ENCODE measurements at places on chromosomes 12 and 14.
A peak's percentile ranks its signal among the peaks of the same experiment; 100 is the strongest.

- no peak for DNase-seq
Observed at GRCh38 chr14:105499256-105500035, 8.4 kb downstream of the TEDC1 start.

DNA sequence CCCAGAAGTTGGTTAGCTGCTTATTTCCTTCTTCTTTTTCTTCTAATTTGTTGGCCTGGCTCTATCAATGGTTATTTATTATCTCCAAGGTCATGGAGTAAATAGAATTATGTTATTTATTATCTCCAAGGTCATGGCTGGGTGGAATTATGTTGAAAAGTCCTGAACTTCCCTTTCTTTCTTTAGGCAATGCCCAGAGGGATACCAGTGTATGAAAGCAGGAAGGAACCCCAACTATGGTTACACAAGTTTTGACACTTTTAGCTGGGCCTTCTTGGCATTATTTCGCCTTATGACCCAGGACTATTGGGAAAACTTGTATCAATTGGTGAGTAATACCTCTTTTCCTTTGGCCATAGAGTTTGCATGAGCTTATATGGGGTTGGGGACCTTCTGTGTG is 111.6 kb downstream of the SCN8A start:
- no peak for DNase-seq

DNA sequence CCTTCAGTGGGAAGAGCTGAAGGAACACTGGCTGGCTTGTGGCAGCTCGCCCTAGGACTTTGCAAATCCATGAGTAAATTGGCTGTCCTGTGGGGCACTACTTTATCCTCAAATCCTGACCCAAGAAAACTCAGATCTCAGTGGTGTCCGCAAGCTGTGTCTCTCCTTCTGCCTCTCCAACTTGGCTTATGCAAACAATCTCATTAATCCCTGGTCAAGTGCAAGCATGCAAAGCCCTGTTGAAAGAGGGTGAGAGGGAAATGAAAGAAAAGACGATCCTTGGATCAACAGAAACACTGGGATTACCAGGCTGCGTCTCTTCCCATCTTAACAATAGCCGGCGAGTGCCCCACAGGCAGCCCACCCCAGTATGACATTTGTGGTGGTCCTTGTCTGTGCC is 901.6 kb downstream of the BCL11B start:
- no peak for DNase-seq

GRCh38 chr14:24875203-24875838 is 174.6 kb downstream of the STXBP6 start:
- peak; percentile 9 for DNase-seq

GRCh38 chr12:113472191-113473121 is 785 bp upstream of the LHX5 start:
- no peak for DNase-seq

DNA sequence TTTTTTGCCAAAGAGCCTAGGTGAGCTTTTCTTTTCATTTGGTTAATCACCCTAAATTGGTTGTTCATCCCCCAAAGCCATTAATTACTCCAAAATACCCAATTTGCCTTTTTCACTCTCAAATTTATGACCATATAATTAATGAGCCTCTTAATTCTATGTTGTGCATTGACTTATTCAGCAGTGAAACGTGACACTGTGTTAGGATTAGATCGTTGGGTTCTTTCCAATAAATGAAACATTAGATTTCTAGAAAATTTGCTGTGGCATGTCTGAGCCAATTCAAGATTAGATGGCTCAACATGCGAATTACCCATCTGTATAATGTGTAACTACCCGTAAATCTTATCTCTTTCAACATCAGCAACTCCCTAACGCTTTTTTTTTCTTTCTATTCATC is 273.4 kb downstream of the BMP4 start:
- DNase-seq = no peak

DNA sequence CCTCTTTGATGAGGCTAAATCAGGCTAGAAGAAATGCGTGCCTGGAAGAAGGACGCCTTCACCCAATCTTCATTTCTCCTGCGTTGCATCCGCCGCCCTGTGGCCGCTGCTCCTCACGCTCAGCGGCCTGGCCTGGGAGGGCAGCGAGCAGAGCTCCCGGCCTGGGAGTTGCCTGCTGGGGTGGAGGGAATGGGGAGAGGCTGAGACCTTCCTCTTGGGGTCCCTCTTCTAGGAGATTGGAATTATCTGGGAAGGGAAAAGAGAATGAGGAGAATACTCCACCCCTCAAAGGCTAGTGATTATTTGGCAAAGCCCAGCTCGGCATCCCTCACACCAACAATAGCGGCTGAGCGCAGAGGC is 2.4 kb upstream of the HOXC12 start:
- DNase-seq = no peak

GRCh38 chr14:68687746-68688145 is 105.1 kb downstream of the ZFP36L1 start:
- peak; percentile 96 for DNase-seq

- DNase-seq = peak; percentile 12
Observed at GRCh38 chr12:113392988-113393579, 10.6 kb downstream of the SDS start.

GRCh38 chr12:116673681-116674111 is 64.2 kb downstream of the SPRING1 start:
- no peak for DNase-seq

GRCh38 chr14:72756967-72757366 is 136.9 kb downstream of the DPF3 start:
- no peak for DNase-seq

DNA sequence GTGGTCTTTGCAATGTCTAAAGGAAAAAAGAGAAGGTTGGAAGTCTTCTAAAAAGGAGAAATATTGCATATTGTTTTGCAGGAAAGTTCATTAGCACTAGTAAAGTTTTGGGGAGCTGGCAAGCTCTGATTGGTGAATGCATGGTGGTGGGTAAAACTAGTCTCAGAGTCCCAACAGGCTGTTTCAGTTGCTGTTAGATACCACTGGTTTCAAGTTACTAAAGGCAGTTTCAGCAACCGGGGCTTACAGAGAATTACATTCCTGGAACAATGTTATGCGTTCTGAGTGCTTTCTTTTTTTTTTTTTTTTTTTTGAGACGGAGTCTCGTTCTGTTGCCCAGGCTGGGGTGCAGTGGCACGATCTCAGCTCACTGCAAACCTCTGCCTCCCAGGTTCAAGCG is 208.2 kb downstream of the EPS8 start:
- peak; percentile 53 for DNase-seq

- DNase-seq = no peak
Observed at GRCh38 chr14:61780125-61780524, 17.9 kb downstream of the SNAPC1 start.

- DNase-seq = no peak
Observed at GRCh38 chr12:122523846-122524718, 2.7 kb downstream of the RSRC2 start.

DNA sequence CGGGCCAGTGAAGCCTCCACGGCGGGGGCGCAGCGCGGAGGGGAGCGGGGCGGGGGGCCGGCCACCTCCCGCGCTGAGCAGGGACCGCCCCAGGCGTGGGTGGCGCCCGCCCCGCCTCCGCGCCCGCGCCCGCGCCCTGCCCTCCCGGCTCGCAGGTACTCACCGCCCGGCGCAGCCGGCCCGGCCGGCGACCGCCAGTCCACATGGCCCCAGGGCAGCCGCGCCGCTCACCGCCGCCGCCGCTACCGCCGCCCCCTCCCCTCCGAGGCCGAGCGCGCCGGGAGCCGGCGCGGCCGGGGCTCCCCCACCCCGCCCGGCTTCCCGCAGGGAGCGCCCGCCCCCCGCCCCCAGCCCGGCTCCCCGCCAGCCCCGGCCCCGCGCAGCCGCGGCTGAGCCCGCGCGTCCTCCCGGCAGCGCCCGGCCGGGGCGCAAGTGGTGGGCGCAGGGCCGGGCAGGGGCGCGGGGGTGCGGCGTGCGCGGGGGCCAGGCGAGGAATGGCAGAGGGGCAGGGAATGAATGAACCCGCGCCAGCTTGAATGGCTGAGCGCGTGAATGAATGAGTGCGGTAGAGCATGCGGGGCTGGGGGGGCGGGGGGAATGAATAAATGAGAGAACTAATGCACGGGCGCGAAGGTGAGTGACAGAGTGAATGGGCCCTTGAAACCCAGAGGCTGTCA is at the start of gene BEGAIN:
TSS of gene BEGAIN (minus strand) at position 332 of the 677 bp plus-strand sequence. CDS start at position 205, 127 bp downstream.
- no peak for DNase-seq

GRCh38 chr12:92235703-92236472 is 90.2 kb upstream of the BTG1 start:
- DNase-seq = no peak

- no peak for DNase-seq
Observed at GRCh38 chr14:39267608-39268005, 33.9 kb downstream of the MIA2 start.

DNA sequence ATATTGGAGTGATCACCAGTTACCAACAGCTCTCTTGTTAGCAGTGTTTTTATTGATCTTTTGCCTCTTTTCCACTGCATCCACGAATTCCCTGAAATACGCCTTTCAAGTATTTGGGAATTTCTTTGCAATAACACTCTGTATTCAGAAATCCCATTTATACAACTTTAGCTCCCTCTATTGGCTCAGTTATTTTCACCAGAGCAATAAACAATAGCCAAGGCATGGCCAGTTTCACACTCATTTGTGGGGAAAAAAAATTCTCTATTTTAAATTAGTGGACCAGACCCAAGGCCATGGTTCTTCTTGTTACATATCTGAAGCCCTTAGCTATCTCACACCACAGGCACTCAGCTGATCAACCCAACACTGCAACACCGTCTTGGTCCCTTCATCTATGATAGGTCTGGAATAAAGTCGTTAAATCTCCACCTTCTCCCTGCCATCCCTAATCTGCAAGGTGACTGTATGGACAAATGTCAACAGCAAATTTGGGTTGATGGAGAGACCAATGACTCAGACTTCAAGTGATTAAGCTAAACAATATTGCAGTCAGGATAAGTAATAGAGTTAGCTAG is 92.4 kb upstream of the TMEM260 start:
- DNase-seq = peak; percentile 26

DNA sequence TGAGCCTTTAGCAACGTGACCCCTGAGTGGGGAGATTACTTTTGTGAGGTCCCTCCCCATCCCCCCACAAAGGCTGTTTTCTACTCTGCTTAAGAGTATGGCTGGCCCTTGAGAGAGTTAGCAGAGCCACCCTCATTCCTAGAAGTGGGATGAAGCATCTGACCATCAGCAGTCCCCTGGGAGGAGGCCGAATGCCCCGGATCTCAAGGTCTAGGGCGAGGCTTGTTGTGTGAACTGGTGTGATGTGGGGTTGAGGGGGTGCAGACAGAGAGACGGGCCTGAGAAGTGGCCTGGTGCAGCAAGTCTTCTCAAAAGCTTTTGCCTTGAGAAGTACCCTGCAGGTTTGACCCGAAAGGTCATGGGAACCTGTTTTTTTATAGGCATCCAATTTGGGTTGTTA is 153.0 kb upstream of the FKBP4 start:
- no peak for DNase-seq

DNA sequence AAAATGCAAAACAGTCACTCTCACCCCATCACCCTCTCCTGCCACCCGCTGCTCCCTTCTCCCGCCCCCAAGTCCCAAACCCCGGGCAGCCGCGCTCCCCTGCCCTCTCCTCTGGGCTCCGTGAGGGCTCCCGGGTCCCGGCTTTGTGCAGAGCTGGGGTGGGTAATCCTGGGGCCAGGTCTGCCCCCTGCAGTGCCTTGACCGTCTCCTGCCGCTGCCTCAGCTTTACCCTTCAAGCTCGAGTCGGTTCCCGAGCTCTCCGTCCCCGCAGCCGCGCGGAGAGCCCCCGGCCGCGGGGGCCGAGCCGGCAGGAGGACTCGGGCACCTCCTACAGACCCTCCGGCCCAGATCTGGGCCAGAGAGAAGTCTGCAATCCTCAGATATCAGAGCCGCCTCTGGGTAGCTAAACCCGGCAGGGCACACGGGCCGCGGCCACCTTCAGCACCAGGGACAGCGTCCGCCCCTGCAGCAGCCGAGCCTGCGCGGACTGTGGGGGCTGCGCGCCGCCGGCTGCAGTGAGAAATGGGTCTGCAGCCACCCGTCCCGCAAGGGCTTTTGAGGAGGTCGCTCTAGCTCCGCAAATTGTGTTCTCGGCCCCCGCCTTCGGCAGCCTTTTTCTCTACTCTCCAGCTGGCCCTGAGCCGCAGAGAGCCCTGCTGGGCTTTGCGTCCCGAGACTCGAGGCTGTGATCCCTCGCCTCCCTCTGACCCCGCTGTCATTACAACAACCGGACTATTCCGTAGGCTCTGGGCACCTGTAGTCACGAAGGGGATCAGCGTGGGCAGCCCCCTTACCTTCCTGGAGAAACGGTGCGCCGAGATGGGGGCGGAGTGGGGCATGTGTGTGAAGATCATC is 1.2 kb downstream of the PRMT8 start:
- DNase-seq = peak; percentile 59

DNA sequence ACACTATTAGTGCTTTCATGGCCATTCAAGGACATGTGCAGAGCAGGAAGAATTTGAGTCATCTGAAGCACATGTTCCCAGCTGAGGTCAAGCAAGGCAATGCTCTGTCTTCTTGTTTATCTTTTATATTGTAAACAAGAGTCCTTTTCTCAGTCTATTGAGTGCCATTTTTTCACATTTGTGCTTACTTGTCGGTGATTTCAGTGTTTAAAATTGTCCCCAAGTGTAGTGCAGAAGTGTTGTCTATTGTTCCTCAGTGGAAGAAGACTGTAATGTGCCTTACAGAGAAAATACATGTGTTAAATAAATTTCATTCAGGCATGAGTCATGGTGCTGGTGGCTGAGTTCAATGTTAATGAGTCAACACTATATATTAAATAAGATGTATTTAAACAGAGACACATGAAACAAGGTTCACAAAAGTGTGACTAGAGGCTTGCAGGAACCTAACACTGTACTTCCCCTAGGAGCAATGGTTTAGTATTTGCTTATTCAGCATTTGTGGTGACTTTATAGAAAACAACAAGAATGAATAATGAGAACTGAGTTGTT is 391.1 kb downstream of the LRIG3 start:
- peak; percentile 85 for DNase-seq

GRCh38 chr14:23365036-23365731 is at the start of gene EFS:
Gene EFS, minus strand, starts transcription at chr14:23365172. Its CDS starts 147 bp downstream, at chr14:23365025.
- DNase-seq = peak; percentile 46

- DNase-seq = no peak
Observed at GRCh38 chr14:20556500-20557211, 4.2 kb downstream of the RNASE9 start.

DNA sequence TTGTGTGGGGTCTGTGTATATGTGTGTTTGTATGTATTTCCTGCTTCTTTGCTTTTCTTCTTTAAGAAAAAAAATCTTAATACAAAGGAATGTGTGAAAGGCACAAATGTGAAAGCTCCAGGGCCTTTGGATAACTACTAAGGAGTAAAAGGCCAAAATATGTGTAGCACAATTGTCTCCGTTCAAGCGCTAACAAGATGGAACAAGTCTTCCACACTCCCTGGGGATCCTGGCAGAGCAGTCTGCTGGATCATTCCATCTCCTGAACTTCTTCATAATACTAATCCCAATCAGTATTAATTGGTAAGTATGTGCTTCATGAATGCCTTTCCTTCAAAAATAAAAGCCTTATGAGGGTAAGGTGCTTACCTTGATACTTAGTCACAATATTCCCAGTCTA is 462.5 kb upstream of the TBX3 start:
- DNase-seq = no peak

All from fibroblast of skin of back (primary cell).